ENCODE measurements at places on chromosomes 11 and 22. TPM values are rescaled to one million over a fixed set of nuclear protein-coding genes. Genes with fewer than 3 reads are reported as not detected.

GRCh38 chr22:20083157-20083890 lies 3.3 kb downstream of the DGCR8 start:
- DNase-seq, result no peak

GRCh38 chr22:47954107-47954506 lies 1191.7 kb downstream of the TBC1D22A start:
- DNase-seq, result no peak

DNA sequence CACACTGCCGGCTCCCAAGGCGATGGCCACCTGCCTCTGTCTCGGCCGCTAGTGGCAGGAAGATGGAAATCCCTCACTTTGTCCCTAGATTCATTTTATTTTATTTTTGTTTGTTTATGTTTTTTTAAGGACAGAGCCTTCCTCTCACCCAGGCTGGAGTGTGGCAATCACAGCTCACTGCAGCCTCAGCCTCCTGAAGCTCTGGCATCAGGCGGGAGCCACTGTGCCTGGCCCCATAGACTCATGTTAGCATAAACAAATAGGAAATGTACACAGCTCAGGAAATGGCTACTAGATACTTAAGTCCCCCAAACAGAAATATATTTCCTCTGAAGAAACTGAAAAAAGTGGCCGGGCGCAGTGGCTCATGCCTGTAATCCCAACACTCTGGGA lies 3.5 kb downstream of the TMEM80 start:
- DNase-seq, result no peak

- DNase-seq, result no peak
Measured at GRCh38 chr11:114132417-114132816, 72.9 kb downstream of the ZBTB16 start.

GRCh38 chr11:6682591-6682935 lies 577 bp downstream of the MRPL17 start:
- no peak for DNase-seq

DNA sequence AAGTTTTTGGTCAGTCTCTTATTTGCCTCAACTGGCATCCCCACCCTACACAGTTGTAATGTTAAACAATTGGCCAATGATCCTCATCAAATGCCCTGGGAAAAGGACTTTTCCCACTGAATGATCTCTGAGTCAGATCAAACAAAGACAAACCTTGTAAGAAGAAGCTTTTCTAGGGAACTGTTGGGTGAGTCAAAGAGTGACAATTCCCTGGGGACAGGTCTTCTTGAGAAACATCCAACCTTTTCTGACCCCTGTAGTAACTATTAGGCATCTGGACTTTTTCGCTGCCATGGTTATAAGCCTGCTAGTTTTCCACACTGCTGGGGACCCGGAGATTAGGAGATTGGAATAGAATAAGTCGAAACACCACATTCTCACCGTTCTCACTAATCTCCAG lies 789.8 kb upstream of the API5 start:
- no peak for DNase-seq

- peak; percentile 67 for DNase-seq
Measured at GRCh38 chr11:69644071-69644961, 3.4 kb downstream of the CCND1 start.

Gene OR10A2
- not detected for polyA plus RNA-seq

Gene PRG2
- polyA plus RNA-seq, result 0.59 TPM

Gene ZNRD2
- 55.5 TPM for polyA plus RNA-seq

DNA sequence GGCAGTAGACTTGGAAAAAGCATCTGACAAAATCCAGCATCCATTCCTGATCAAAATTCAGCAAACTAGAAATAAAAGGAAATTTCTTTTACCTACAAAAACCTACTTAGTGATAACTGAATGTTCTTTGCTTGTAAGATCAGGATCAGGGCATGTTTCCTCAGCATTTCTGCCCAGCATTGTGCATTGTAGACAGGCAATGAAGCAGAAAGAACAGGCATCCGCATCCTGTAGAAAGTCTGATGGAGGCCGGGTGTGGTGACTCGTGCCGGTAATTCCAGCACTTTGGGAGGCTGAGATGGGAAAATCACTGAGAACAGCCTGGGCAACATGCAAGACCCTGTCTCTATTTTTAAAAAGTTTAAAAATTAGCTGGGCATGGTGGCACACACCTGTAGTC lies 32.5 kb upstream of the PANX2 start:
- DNase-seq, result no peak

Gene RTN4R
- 11.2 TPM for polyA plus RNA-seq

DNA sequence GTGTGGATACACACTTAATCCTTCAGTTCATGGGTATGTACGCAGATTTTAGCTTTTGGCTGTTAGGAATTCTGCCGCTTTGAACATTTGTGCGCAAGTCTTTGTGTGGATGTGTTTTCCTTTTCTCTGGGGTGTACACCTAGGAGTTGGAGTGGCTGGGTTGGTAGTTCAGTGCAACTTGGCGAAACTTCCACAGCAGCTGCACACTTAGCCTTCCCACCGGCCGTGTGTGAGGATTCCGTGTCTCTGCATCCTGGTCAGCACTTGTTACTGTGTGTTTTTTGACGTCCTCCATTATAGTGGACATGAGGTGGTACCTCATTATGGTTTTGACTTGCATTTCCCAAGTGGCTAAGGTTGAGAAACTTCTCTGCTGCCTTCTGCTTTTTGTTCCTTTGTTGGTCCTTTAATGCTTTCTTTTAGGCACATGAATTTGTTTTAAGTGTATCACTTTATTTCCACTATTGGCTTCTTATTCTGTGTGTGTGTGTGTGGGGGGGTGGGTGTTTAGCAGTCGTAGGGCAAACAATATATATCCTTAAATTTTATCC lies 72.1 kb upstream of the SLC25A18 start:
- no peak for DNase-seq

- no peak for DNase-seq
Measured at GRCh38 chr11:10828402-10828801, 19.7 kb upstream of the EIF4G2 start.

DNA sequence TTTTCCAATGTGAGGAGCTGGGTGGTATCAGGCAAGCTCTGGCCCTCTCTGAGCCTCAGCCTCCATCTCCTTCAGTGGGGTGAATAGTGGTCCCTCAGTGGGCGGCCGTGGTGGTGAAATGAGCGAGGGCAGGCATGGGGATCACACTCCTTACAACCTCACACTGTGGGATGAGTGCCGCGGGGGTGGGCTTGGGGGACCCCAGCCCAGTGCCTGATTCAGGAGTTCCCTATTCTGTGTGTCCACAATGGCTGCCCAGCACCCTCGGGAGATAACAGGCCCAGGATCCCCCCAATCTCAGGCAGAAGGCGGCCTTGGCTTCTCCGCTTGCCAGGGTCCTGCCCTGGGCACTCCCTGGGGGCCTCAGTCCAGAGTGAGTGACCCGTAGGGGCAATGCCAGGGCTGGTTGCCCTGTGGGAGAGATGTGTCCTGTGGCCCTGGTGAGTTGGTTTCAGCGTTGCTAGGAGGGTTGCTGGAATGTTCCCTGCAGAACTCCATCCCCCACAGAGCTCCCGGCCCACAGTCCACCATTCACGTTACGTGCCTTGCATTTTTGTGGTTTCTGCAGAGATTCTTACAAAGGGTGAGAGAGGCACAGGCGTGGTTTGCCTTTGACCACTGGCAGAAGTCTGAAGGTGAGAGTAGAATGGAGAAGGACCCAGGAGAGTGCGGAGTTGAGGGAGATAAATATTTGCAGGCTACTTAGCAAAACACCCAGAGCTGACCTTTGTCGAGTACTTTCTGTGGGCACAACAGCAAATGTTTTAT lies 2.9 kb downstream of the ALDH3B1 start:
- DNase-seq, result no peak

Gene NXPE1
- polyA plus RNA-seq, result not detected

Gene ADM2
- polyA plus RNA-seq, result 5.7 TPM

GRCh38 chr11:68374531-68374930 lies 62.1 kb downstream of the LRP5 start:
- DNase-seq, result no peak

Gene TBX1
- 1.1 TPM for polyA plus RNA-seq

- no peak for DNase-seq
Measured at GRCh38 chr11:12074529-12075195, 35.7 kb upstream of the MICAL2 start.

Gene DLG2
- 13.0 TPM for polyA plus RNA-seq

- no peak for DNase-seq
Measured at GRCh38 chr11:128334311-128335044, 252.9 kb downstream of the ETS1 start.

GRCh38 chr11:109033627-109034338 lies 368.9 kb downstream of the DDX10 start:
- no peak for DNase-seq

GRCh38 chr22:33220476-33221080 lies 162.4 kb upstream of the SYN3 start:
- DNase-seq, result peak; percentile 47

DNA sequence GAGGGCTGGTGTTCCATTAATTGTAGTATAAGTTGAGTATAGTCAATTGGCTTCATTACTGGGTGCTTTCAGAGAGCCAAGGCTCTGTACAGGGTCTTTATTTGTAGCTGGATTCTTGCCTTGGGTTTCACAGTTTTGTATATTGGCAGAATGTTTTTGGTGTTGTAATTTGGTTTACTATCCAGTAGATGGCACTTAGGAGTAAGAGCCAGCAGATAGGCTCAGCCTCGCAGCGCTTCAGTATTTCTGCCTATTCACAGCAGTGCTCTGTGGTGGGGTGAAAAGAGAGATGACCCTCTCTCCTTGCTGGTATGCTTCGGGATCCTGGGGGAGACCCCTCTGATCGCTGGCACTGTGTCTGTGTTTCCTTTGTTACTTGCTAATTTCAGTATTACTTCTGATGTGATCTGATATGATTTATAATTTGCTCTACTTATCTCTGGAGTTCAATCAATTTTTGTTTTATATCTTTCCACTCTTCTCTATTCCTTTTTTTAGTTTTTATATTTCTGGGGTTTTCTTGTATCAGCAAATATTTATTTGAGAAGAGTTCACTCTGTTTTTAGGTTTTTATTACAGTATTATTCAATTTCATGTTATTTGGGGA lies 52.2 kb downstream of the ANO5 start:
- DNase-seq, result peak; percentile 4

DNA sequence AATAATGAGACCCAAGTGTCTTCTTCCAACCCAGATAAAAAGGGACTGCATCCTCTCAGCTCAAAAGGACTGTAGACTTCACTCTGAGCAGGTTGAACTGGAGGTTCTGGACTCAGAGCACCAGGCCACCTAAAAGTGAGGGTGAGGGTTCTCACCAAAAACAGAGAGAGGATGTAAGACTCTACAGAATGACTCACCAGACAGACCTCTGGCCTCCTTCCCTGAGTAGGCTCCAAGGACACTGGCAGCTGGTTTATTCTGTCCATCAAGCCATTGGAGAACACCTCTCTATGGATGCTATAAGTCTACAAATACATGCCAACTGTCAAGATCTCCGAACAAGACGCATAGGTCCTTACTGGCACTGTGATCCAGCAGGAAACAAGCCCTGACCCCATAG lies 27.2 kb downstream of the FEZ1 start:
- no peak for DNase-seq

Gene CD248
- polyA plus RNA-seq, result 54.2 TPM

- DNase-seq, result no peak
Measured at GRCh38 chr11:112783945-112784322, 177.3 kb upstream of the NCAM1 start.

Gene FAM111B
- polyA plus RNA-seq, result 14.2 TPM

Gene CST6
- polyA plus RNA-seq, result not detected

- no peak for DNase-seq
Measured at GRCh38 chr22:29158546-29158945, 47.1 kb upstream of the EMID1 start.

DNA sequence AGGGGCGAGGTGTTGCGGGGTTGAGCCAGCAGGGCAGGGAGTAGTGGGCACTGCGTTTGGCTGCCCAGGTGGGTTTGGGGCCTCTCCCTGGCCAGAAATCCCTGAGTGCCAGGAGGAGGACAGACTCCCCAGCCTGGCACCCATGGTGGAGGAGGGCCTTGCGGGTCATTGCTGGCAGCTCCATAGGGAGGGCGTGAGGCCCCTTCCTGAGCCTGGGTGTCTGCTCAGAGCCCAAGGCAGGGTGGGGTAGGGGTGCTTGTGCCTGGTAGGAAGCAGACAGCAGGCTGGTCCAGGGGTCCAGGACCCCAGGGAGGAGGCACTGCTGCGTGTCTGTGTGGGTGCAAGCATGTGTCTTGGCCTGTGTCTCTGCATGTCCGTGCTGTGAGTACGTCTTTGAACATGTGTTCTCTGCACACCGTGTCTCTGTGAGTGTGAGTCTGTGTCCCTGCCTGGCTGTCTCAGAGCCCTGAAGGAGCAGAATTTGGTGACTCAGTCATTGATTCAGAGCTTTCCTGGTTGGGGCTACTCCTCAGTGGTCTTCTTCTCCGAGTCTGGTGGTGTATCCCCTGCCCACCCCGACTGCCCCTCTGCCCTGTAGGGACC lies 3.9 kb downstream of the TSPAN4 start:
- DNase-seq, result no peak

DNA sequence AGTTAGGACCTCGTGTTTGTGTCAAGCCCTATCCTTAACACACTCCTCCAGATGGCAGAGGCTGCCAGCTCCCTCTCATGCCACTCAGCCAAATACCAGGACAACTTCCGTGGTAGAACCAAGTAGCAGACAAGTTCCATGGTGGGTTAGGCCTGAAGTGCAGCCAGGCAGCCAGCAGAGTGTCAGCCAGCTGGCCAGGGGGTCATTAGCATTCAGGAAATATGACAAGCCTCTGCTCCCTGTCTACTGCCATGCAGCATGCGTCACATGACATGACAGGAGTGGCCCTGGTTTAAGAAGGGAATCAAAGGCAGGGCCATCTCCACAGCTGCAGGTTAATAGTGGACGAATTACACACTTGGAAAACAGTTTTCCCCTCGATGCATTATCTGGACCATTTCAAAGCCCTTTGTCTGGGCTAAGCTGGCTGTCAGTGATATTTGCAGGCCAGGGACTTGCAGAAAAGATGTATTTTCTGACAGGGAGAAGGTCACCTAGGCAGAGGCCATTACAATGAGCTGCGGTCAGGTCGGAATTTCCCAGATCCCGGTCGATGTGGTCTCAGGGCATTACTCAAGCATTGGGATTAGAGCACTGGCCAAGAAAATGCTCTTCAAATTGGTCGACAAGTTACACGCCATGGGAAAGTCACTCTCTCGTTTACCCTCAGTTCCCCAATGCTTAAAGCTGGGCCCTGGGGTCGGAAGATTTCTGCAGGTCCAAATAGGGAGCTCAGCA lies 461.7 kb upstream of the CADM1 start:
- DNase-seq, result no peak

DNA sequence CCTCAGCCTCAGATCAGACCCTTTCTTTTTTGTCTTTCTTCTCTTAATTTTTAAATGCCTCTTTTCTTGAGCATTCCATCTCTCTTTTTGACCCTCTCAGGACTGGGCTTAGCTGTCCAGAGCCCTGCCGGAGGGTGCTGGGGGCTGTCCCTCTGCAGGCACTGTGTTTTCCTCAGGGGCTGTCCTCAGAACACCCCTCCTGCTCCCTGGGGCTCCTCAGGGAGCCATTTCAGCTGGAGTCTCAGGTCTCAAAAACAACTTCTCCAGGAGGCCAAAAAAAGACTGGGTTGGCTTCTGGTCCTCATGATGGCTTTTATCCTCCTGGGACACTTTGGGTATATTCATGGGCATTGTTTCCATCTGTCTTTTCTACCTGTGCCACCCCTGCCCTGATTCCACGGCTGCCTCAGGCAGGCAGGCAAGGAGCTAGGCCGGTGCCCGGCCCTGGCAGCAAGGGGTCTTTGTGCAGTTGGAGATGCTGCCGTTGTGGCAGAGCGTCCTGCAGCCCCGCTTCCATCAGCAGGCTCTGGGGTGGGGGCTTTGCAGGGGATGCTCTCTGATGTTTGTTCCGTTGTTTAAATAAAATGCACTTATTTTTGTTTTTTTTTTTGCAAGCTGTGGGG lies 85.1 kb downstream of the CEP164 start:
- no peak for DNase-seq

Gene ISX
- polyA plus RNA-seq, result 0.37 TPM
